ENCODE measurements at places on chromosomes 11 and 22.

- no peak for DNase-seq
Measured at GRCh38 chr22:38921806-38922205, 35.6 kb upstream of the APOBEC3A start.

DNA sequence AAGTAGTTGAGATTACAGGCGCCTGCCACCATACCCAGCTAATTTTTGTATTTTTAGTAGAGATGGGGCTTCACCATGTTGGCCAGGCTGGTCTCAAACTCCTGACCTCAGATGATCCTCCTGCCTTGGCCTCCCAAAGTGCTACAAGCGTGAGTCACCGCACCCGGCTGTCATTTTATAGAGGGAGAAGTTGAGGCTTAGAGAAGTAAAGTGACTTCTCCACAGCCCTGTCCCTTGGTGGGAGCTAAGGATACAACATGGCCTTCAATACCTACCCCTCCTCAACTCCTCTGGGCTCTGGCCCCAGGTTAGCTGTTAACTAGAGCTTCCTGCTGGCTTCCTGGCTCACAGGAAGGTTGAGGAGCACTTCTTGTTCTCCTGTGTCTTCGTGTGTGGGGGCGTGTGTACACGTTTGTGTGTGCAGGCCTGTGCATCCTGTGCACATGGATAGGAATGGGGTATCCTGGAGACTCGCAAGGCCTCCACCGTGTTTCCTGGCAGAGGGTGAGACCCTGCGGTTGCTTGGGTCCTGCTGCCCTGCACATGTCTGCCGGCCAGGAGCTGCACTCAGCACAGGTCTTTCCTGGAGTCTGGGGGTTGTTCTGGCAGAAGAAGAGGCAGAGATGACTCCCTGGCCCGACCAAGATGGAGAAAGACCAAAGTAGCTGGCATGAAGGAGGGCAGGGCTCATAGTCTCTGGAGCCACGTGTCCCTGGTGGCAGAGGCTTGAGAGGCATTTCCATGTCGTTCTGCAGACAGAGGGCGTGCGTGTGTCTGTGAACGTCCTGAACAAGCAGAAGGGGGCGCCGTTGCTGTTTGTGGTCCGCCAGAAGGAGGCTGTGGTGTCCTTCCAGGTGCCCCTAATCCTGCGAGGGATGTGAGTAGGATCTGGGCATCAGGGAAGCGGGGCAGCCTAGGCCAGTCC, 2.4 kb downstream of the SIDT2 start:
- DNase-seq: peak; percentile 59

DNA sequence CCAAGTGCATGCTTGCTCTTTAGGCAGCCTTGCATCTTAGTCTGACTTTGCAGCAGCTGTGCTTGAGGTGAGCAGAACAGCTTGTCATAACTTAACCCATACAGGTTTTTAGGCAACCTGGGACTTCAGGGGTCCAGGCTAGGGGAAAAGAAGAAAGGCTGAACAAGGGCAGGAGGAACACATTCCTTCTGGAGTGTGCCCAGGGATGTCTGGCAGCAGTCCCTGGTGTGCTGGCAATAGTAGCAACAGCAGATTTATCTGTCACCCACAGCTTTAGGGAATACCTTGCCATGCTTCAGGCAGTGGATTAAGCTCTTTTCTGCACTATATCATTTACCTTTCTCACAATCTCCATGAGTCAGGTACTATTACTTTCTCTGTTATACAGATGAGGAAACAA, 513.0 kb downstream of the RAB38 start:
- DNase-seq: no peak

DNA sequence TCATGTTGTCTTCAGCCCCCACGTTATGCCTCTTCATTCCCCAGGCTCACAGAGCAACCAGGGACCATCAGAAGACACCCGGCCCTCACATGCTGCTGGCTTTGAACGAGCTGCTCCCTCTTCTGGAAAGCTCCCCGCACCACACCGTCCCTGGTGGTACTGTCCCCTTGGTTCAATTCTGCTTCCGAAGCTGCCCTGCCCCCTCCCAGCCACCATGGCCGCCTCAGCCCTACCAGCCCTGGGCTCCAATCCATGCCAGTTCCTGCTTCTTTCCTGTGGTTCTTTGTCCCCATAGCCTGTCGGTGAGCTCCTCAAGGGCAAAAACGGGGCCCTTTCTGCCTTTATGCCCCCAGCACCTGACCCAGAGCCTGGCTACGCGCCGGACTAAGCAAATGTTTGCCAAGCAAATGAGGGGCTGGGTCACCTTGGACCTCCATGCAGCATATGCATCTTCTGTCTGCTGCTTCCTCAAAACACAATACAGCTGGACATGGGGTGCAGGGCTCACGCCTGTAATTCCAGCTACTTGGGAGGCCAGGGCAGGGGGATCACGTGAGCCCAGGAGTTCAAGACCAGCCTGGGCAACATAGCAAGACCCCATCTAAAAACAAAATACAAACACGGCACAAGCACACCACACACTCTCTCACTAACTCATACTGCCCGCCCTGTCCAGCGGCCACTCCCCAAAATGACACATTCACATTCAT, 21.3 kb downstream of the TNKS1BP1 start:
- no peak for DNase-seq

DNA sequence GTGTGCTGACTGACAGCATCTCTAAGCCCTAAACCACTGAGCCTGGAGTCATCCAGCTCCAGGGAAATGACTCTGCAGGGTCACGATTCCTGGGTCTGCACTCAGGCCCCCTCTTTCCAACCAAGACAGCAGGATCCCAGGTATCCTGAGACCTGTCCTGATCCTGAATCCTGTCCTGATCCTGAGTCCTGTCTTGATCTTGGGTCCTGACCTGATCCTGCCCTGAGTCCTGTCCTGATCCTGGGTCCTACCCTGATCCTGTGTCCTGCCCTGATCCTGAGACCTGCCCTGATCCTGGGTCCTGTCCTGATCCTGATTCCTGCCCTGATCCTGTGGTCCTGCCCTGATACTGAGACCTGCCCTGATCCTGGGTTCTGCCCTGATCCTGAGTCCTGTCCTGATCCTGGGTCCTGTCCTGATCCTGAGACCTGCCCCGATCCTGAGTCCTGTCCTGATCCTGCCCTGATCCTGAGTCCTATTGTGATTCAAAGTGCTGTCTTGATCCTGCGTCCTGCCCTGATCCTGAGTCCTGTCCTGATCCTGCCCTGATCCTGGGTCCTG, 1.4 kb upstream of the KRTAP5-6 start:
- no peak for DNase-seq

DNA sequence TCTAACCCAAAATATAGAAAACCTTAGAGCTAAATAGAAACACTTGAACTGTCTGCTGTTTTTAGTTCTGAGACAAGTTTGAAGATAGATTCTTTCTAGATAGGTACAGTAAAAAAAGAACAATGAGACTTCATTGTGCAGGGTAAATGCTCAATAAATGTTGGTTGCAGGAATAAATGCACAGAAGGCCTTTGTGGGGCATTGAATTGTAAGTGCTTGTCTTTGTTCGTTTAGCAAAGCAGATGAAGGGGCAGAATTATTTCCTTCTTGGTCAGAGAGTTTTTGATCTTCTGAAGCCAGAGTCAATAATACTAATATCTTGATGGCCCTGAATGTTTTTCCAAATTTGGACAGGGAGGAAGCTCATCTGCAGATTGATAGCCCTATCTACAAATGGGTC, 340.4 kb downstream of the OPCML start:
- no peak for DNase-seq

DNA sequence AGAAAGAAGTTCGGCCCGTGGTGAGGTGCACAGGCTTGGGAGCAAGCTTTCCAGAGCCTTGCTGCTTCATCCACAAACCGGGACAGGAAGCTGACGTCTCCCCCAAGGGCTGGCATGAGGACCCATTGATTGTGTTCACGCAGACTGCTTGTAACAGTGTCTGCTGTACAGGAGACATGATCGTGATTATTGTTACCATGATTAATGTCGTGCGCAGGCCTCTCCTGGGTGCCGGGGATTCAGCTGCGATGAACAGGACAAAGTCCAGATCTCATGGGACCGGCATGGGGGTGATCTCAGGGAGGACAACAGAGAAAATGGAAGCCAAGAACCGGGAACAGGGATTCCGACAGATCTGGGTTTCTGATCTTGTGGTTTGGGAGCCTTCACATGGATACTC, 219.9 kb downstream of the BRD1 start:
- no peak for DNase-seq

- no peak for DNase-seq
Measured at GRCh38 chr11:72782081-72782920, 11.5 kb downstream of the STARD10 start.

- DNase-seq: no peak
Measured at GRCh38 chr11:122102426-122102825, 13.6 kb downstream of the BLID start.

GRCh38 chr22:48756146-48757111, 1071.2 kb downstream of the BRD1 start:
- DNase-seq: no peak

DNA sequence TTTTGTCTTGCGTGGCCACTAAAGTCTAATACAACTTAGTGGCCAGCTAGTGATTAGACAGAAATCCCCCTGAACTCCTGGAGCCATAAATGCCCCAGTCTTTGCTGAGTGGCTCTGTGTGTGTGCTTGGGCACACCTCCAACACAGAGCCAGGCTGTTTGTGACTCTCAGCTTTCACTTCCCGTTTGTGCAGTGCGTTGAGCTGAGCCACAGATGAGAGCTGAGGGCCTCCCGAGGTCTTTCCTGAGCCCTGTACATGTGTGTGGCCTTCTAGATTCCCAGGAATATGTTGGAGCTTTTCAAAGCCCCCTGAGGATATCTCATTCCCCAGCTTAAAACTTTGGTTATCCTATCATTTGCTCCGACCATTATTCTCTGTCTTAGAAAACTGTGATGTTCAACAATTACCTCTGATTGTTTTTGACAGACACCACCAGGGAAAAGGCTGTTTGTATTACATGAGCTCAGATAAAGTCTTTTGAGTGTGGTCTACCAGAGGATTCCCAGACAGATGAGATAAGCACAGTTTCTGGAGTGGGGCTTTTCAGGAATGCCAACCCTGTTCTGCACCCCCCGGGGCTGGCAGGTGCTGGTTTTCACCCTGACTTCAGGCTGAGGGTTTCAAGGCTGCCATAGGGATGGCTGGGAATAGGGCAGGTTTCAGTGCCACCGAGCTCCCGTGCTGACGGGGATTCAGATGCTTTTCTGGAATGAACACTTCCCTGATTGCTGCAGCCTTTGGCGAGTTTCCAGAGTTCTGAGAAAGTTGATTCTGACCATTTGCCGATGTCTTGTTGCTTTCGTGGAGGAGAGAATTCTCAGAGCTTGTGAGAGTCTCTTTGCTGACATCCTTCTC, 23.8 kb downstream of the IGHMBP2 start:
- no peak for DNase-seq

DNA sequence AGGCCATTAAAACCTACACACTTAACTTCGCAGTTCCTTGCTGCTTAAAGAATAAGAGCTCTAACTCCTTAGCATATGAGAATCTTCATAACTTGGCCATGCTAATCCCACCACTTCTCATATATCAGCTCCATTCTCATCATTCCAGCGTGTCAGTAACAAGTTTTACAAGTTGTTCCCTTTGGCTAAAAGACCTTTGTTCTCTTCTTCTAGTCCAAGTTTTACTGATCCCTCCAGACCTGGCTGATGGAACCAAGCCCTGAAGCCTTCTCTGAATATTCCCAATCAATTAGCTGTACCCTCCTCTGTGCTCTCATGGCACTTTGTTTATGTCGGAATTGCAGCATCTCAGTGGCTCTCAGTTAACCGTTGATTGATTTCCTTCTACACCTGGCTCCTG, 35.8 kb downstream of the GAB2 start:
- DNase-seq: no peak

GRCh38 chr22:44887941-44888366, 121.9 kb downstream of the PHF21B start:
- DNase-seq: no peak

- peak; percentile 15 for DNase-seq
Measured at GRCh38 chr11:108223348-108224149, 682 bp downstream of the ATM start.

GRCh38 chr22:44680058-44680457, 21.9 kb upstream of the PRR5 start:
- DNase-seq: no peak

GRCh38 chr22:35542157-35542938, 1.7 kb downstream of the RASD2 start:
- no peak for DNase-seq

- no peak for DNase-seq
Measured at GRCh38 chr11:113690619-113691569, 15.2 kb downstream of the TMPRSS5 start.

DNA sequence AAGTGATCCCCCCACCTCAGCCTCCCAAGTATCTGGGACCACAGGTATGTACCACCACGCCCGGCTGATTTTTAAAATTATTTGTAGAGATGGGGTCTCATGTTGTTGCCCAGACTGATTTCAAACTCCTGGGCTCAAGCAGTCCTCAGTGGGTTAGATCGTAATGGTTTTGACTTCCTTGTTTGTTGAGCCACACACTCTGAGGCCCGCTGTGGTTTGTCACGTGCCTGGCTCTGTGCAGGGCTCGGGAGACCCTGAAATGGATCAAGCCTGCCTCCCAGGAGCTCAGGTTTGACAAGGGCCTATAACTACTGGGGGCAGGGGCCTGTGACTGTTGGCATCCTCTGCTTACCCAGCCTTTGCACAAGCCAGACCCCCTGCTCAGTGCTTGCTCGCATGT, 68.1 kb downstream of the MPPED1 start:
- no peak for DNase-seq

- no peak for DNase-seq
Measured at GRCh38 chr11:101748572-101749344, 165.0 kb upstream of the TRPC6 start.

DNA sequence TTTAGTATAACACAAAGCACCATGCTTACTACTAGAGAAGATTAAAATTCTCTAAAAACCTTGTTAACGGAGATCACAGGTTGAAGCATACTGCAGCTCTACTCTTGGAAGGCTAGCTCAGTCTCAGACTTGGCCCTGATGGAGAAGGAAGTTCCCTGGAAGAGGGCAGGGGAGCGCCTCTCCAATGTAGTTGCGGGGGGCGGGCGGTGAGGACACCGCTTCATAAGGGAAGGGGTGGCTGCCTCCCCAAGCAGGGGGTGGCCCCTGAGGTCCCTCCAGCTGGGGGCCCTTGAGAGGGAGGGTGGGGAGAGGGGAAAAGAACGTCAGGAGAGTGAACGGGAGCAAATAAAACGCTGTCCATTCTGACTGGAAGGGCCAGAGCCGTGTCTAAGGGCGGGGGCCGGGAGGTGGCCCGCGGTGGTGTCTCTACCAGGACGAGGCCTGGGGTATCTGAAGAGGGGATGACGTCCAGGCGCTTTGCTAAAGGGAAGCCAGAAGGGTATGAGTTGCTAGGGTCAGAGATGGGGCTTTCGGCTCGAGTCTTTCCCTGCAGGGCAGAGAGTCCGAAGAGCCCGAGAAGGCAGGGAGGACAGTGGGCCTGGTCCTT, 553 bp upstream of the USP47 start:
- no peak for DNase-seq

- no peak for DNase-seq
Measured at GRCh38 chr11:117278347-117278746, 12.8 kb upstream of the BACE1-AS start.

GRCh38 chr22:50719814-50720300, 18.1 kb upstream of the ACR start:
- no peak for DNase-seq

Data from activated CD4-positive, alpha-beta T cell treated with anti-CD3 and anti-CD28 coated beads for 4 hours (primary cell).